ENCODE measurements at places on chromosomes 2 and 18. TPM values are rescaled to one million over a fixed set of nuclear protein-coding genes. Genes with fewer than 3 reads are reported as not detected.

- no peak for DNase-seq
- no peak overlapping the region for H3K27ac ChIP-seq
- no peaks in the 10 kb centered on the region for H3K4me1 ChIP-seq
- H3K27me3 ChIP-seq = no peaks in the 10 kb centered on the region
- H3K36me3 ChIP-seq = no peaks in the 10 kb centered on the region
- H3K4me3 ChIP-seq = no peak overlapping the region
Measured at GRCh38 chr2:167475791-167476190, 587.5 kb downstream of the XIRP2 start.

GRCh38 chr2:54660752-54661151, 62.7 kb upstream of the EML6 start:
- no peak overlapping the region for H3K4me3 ChIP-seq
- no peak overlapping the region for H3K27ac ChIP-seq
- no peaks in the 10 kb centered on the region for H3K27me3 ChIP-seq
- DNase-seq = no peak

DNA sequence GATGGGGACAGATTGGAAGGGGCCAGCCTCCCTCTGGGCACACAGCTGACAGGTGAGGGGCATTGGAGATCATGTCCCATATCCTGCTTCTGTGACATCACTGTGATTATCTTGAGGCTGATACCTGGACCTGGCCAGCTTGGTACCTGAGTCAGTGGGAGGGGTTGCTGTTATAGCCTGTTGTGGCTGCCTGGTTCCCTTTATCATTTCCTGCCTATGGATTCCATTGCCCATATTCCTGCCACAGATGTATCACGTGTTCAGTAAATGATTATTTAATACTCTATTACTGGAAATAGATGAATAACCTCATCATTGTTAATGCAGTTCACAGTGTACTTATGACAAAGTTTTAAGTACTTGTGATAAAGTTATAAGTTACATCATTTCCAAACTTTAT, 7.8 kb upstream of the SCYGR1 start:
- H3K36me3 ChIP-seq = no peaks in the 10 kb centered on the region
- H3K4me1 ChIP-seq = peaks cover 7% of the 10 kb centered on the region

DNA sequence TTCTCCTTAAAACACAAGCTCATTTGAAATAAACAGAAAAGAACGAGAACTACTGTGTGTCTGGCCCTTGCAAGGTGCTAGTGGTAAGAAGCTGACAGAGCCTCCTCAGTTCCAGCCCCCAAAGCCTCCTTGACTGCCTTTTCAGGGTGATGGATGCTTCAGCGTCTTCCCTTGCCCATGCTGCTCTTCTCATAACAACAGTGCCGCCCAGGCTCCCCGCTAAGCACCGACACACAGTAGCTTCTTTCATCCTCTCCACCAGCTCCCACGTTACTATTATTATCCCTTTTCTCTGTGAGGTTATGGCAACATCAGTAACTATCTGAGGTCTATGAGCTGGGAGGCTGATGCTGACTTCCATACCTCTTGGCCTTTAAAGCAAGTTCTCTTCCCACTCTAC, 418.6 kb downstream of the TSN start:
- H3K36me3 ChIP-seq = no peaks in the 10 kb centered on the region
- H3K4me1 ChIP-seq = no peaks in the 10 kb centered on the region
- H3K27ac ChIP-seq = no peak overlapping the region
- H3K4me3 ChIP-seq = no peak overlapping the region

Gene PLCL1
- total RNA-seq = not detected

DNA sequence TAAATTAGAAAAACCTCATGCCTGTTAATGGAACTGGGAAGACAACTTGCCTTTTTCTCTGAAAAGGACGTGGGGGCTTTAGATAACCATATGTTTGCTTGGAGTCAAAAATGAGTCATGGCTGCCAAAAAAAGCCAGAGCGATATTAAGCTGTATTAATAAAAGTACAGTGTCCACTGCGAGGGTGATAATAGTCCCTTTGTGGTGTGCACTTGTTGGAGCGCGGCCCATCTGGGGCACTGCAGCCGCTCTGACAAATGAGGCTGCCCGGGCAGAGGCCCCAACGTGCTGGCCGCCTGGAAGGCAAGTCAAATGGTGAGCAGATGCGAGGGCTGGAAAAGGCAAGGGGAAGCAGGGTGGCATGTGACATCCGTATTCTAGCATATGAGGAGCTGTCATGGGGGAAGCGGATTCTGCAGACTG, 103.3 kb upstream of the NCK2 start:
- peaks cover 34% of the 10 kb centered on the region for H3K4me1 ChIP-seq
- peaks cover 5% of the 10 kb centered on the region for H3K27me3 ChIP-seq
- H3K4me3 ChIP-seq = no peak overlapping the region
- DNase-seq = no peak
- H3K36me3 ChIP-seq = no peaks in the 10 kb centered on the region

Gene FSIP2
- total RNA-seq = not detected

Gene RAX
- total RNA-seq = not detected
